ENCODE measurements at places on chromosomes 7 and 10.

DNA sequence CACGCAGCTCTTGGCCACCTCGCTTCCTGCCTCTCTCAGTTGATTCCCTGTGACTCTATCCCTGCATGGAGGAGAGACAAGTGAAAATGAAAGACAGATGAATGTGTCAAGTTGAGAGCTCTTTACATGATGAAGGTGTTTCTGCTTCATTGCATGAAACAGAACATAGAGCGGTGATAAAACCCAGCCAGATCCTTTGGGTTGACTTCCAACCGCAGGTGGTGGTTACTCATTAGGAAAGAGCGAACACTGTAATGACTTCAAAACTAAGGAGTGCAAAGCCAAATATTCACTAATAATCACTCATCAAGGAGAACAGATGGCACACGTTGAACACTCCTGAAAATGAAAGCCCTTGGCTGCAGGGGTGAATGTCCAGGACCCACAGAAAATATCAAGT is 31.8 kb upstream of the WDR11 start:
- DNase-seq, result no peak

- no peak for DNase-seq
These were observed 46.1 kb upstream of the EXOC6 start for GRCh38 chr10:92801978-92802872.

DNA sequence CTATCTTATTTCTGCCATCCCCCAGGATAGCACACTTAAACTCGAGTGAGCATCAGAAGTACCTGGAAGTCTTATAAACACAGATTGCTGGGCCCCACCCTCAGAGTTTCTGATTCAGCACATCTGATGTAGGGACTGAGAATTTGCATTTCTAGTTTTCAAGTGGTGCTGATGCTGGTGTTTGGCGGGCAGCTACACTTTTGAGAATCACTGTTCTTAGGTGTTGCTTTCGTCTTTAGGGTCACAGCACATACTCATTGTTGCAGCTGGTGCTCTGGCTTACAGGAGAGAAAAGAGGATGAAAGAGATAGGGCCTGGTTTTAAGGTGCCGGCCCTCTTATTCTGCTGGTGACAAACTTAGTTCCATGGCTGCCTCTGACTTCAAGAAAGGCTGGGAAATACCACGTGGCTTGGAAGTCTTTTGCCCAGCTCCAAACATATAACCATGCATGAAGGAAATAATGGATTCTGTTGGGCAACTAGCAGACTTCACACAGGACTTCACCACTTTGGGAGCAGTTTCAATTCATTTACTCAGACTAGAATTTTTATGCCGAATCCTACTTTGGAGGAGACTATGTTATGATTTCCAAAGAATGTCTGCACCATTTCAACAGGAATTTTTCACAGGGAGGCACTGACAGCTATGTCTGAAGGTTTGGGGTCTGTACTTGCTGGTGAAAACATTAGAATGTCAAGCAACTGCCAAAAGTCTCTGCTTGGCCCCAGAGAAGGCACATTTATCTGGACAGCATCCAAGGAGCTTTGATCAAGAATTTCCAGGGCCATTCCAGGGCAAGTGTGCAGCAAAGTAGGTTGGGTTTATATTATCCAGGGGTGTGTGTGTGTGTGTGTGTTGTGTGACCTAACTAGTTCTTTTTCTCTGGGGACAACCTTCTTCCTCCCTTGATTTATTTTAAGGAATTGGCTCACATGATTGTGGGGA is 6.9 kb upstream of the MINDY4 start:
- no peak for DNase-seq

DNA sequence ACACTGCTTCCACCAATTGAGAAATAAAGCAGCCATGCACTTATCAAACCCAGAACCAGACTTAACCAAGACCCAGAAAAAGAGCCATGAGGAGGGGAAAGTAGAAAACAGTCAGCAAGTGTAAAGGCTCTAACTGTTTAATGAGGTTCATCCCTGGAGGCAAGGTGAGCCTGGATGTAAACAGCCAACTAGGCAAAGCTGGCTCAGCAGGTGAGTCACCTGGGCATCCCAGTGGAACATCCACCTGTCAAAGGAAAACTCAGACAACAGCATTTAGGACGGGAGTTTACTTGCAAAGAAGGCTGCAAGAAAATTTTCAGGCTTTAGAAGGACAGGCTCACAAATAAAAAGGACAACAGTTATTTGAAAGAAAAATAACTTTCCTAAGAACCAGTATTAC is 153.0 kb downstream of the SNX13 start:
- DNase-seq, result no peak

DNA sequence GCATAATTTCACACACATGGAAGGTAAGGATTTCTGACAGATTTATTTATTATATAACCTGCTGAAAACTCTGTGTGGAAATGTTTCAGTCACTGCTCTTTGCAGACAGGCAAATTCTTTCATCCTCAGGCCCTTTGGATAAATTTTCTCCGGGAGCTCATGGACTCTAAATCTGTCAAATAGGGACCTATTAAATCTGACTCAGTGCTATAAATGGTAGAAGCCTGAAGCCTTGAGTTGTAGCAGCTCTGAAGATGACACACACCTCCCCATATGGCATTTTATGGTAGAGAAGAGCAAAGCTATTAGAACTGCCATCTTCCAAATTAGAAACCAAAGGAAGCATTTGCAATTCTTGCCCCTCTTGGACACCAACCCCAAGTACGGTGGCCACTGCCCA is 808.7 kb downstream of the XPNPEP1 start:
- no peak for DNase-seq

DNA sequence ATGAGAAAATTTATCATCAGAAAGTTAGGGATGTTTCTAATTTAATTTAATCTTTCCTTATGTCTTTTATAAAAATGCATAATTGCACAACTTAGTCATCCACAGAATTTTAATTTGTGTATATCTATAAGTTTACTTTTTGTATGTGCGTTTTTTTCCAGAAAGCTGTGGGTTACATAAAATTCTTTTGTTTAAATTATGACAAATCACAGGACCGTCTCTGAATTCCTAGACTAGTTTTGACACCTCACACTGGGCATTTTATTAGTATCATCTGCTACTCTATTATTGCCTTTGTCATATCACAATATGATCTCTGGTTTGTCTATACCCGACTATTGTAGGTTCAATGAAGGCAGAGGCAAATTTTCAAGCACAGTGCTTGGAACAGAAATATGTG is 482.4 kb upstream of the SEMA3D start:
- DNase-seq, result no peak

GRCh38 chr10:56142092-56142728 is 218.8 kb downstream of the ZWINT start:
- no peak for DNase-seq

DNA sequence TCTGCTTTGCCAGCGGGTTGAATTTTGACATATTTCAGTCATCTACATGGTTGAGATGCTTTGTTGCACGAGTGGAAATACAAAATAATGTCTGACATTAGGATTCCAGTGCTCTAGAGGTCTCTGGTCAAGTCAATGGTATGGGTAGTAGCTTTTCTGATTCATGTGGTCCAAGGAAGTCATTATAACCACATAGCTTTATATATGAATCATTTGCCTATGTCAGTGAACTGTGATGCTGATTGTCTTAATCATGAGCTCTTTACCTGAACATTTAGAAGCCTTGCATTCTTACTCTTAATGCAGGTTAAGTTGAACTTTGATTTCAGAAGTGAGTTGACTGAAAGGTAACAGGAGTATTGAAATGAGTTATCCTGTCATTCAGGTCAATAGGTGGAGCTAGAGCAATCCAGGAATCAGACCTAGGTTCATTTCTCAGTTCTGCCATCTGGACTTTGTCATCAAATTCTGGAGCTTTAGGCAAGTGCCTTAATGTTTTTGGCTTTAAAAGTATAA is 3.3 kb downstream of the MAPK8 start:
- DNase-seq, result peak; percentile 43

- DNase-seq, result peak; percentile 22
These were observed 24.9 kb upstream of the CHST3 start for GRCh38 chr10:71939304-71939703.

GRCh38 chr10:5817322-5818047 is 4.3 kb upstream of the GDI2 start:
- peak; percentile 71 for DNase-seq

GRCh38 chr10:124239696-124240095 is 146.3 kb upstream of the CHST15 start:
- DNase-seq, result no peak

GRCh38 chr7:80154656-80155333 is 20.2 kb downstream of the GNAI1 start:
- DNase-seq, result no peak

DNA sequence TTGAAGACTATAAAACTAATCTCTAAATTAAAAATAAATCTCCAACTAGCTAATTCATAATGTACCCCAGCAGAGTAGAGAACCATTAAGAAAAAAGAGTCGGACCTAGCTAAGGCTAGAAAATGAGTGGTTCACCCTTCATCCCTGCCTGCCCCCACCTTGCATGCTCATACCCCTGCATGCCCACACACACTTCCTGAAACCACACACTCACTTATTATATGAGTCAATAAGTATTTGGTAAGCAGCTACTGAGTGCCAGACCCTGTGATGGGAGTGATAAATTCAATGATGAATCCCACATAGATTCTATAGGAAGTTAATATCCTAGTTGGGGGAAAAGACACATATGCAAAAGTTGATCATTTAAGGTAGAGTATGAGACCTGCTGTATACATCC is 152.9 kb upstream of the INHBA start:
- no peak for DNase-seq

Measured in B cell (primary cell).